ENCODE measurements at places on chromosomes 16 and 17.

DNA sequence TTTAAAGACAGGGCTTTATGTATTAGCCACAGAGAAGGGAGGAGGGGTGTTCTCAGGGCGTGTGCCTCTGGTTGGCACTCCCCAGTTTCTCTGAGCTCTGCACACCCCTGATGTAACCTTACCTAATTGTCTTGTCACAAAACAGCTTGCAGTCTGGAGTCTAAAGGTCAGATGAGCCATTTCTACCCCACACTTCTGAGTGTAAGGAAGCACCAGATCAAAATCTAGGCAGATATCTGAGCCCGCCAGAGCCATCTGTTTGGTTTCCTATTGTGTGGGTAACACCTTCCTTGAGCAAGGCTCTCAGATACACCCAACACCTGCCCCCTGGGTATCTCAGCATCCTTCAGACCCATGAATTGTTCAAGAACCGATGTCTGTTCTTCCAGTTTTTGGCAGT, 15.5 kb downstream of the CDH1 start:
- peaks cover 44% of the 10 kb centered on the region for H3K4me1 ChIP-seq
- H3K27me3 ChIP-seq = no peaks in the 10 kb centered on the region
- peak; percentile 16 for DNase-seq
- no peaks in the 10 kb centered on the region for H3K36me3 ChIP-seq
- H3K27ac ChIP-seq = peak overlapping the region; percentile 77
- H3K4me3 ChIP-seq = no peak overlapping the region

- H3K27ac ChIP-seq = peak overlapping the region; percentile 68
- H3K27me3 ChIP-seq = no peaks in the 10 kb centered on the region
- DNase-seq = no peak
- no peak overlapping the region for H3K4me3 ChIP-seq
- H3K36me3 ChIP-seq = no peaks in the 10 kb centered on the region
- peaks cover 26% of the 10 kb centered on the region for H3K4me1 ChIP-seq
These were observed 70.6 kb downstream of the SREBF1 start for GRCh38 chr17:17766077-17766743.

- peaks cover 18% of the 10 kb centered on the region for H3K36me3 ChIP-seq
- H3K4me3 ChIP-seq = no peak overlapping the region
- no peaks in the 10 kb centered on the region for H3K27me3 ChIP-seq
- H3K27ac ChIP-seq = no peak overlapping the region
- no peak for DNase-seq
- no peaks in the 10 kb centered on the region for H3K4me1 ChIP-seq
These were observed 4.4 kb downstream of the PDIA2 start for GRCh38 chr16:287298-287811.

GRCh38 chr16:54375071-54375470, 88.5 kb upstream of the IRX3 start:
- DNase-seq = no peak
- peaks cover 3% of the 10 kb centered on the region for H3K4me1 ChIP-seq
- H3K27me3 ChIP-seq = peaks cover 34% of the 10 kb centered on the region
- H3K4me3 ChIP-seq = no peak overlapping the region
- H3K27ac ChIP-seq = no peak overlapping the region
- no peaks in the 10 kb centered on the region for H3K36me3 ChIP-seq

GRCh38 chr17:77434136-77435114, 293.7 kb downstream of the SEC14L1 start:
- peak overlapping the region; percentile 97 for H3K27ac ChIP-seq
- H3K27me3 ChIP-seq = no peaks in the 10 kb centered on the region
- peaks cover 96% of the 10 kb centered on the region for H3K4me1 ChIP-seq
- peaks cover 56% of the 10 kb centered on the region for H3K36me3 ChIP-seq
- H3K4me3 ChIP-seq = peak overlapping the region; percentile 81
